ENCODE measurements at places on chromosomes 1 and 21. TPM values are rescaled to one million over a fixed set of nuclear protein-coding genes. Genes with fewer than 3 reads are reported as not detected.

The AGMAT gene
- 0.72 TPM for total RNA-seq

GRCh38 chr1:162324396-162324795 is 52.3 kb downstream of the SPATA46 start:
- H3K27ac ChIP-seq = no peak overlapping the region
- DNase-seq = no peak
- H3K27me3 ChIP-seq = no peaks in the 10 kb centered on the region

The ACKR1 gene
- 36.0 TPM for total RNA-seq

DNA sequence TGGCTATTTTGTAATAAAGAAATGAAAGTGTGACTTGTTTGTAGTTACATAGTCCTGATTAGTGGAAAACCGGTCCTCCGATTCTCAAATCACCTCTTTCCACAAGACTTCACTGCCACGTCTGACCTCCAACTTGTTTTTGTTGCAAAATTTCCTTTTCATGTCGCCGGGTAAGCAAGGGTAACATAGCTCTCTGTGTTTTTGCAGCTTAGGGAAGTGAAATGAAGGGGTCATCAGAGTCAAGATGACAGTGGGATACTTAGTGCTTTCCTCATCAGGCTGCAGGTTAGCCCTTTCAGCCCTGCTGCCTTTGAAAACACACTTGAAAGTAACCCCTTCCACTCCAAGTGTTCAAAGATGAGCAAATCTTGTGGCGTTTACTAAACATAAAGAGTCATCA is 217.9 kb downstream of the USP25 start:
- no peaks in the 10 kb centered on the region for H3K36me3 ChIP-seq
- no peaks in the 10 kb centered on the region for H3K27me3 ChIP-seq
- DNase-seq = no peak
- no peaks in the 10 kb centered on the region for H3K4me1 ChIP-seq
- no peak overlapping the region for H3K27ac ChIP-seq
- H3K4me3 ChIP-seq = no peak overlapping the region

The ZC3H12A gene
- 64.4 TPM for total RNA-seq

- peaks cover 89% of the 10 kb centered on the region for H3K27me3 ChIP-seq
- DNase-seq = no peak
- peak overlapping the region; percentile 43 for H3K4me3 ChIP-seq
- no peak overlapping the region for H3K27ac ChIP-seq
- H3K36me3 ChIP-seq = no peaks in the 10 kb centered on the region
These were observed 3.4 kb downstream of the IGSF21 start for GRCh38 chr1:18110968-18111367.

DNA sequence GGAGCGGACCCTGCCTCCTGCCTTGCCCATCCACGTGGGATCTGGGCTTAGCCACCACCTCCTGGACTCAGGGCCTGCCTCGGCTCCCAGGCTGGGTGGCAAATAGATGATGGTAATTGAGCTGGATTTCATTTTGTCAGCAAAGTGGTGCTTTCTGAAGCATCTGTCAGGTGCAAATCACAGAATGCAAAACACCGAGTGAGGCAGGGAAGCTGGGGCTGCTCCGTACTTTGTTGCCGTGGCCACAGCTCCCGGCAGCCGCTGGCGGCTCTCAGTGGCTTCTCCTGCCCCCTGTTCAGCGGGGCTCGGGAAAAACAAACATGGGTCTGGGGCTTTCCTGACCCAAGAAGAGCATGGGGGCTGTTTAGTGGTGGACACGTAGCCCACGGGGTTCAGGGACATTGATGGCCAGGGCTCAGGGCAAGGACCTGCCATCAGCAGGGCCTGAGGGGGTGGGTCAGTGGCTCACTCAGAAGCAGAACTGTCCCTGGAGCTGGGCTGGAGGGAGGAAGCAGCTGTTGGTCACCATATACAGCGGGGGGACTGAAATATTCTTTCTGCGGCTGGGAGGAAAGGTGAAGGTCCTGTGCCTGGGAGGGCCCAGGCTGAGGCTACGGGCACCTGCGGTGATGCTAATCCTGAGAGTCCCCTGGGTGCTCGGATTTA is 130.0 kb upstream of the VAMP3 start:
- H3K36me3 ChIP-seq = no peaks in the 10 kb centered on the region
- H3K27ac ChIP-seq = no peak overlapping the region
- no peaks in the 10 kb centered on the region for H3K4me1 ChIP-seq
- no peak for DNase-seq
- peaks cover 8% of the 10 kb centered on the region for H3K27me3 ChIP-seq

DNA sequence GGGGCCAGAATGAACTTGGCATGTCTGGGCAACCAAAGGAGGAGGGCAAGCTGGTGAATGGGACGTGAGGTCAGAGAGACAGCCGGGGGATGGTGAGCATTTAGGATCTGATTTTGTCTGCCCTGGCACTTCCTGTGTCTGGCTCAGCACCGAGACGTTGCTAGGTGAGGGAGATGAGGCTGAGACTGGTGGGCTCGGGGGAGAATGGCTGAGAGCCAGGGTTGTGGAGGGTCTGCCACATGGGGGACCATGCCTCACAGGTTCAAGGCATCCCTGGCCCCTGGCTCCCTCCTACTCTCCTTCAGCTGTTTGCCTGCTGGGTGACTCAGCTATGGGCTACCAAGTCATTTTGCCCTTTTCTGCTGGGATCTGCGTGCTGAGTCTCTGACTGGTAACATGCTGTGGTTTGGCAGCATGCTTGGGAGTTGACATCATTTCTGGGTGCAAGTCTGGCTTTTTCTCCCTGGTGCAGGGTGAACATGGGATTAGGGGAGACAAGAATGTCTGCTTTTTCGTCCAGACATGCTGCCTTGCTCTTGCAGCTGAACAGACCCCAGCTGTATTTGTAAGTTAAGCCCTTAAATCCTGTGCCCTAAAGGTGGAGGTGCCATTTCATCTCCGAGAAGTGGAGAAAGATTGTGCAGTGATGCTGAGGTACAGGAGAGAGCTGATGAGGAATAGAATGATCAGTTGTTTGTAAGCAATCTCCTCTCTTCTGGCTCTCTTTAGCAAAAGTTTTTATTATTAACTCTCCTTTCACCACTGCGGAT is 17.6 kb downstream of the GALNT2 start:
- peak overlapping the region; percentile 41 for H3K27ac ChIP-seq
- H3K27me3 ChIP-seq = no peaks in the 10 kb centered on the region

DNA sequence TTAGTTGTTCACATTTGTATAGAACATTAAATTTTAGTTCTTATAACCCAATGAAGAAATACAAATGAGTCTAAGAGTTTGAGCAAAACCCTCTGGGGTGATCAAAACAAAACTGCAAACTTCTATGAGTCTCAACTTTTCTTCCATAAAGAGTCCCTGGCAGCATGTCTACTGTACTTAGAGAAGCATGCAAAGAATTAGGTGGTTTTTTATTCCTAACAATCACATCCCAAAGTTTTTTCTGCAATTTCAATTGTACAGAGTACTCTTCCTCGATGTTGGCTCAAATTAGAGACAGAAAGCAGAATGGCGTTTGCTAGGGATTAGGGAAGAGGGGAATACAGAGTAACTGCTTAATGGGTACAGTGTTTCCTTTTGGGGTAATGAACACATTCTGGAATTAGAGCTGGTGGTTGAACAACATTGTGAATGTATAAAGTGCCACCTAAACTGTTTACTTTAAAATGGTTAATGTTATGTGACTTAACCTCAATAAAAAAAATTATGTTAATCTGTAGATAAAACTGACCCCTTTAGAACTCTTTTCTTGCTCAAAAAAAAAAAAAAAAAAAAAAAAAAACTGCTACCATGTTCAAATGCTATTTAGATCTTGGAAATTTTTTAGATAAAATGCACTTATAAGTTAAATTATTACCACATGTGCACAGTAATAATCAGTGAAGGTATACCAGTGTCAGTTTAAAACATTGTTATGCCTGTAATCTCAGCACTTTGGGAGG is 4.8 kb downstream of the RC3H1 start:
- H3K36me3 ChIP-seq = no peaks in the 10 kb centered on the region
- H3K27ac ChIP-seq = no peak overlapping the region
- peaks cover 44% of the 10 kb centered on the region for H3K4me1 ChIP-seq
- H3K27me3 ChIP-seq = no peaks in the 10 kb centered on the region
- H3K4me3 ChIP-seq = no peak overlapping the region

The PROX1 gene
- 1.4 TPM for total RNA-seq

The PCBP3 gene
- 7.3 TPM for total RNA-seq

- peaks cover 11% of the 10 kb centered on the region for H3K4me1 ChIP-seq
- H3K27me3 ChIP-seq = no peaks in the 10 kb centered on the region
- H3K27ac ChIP-seq = no peak overlapping the region
- DNase-seq = no peak
These were observed 10.4 kb downstream of the DDX59 start for GRCh38 chr1:200659269-200659668.

The CPLANE2 gene
- total RNA-seq = 5.2 TPM

- no peak overlapping the region for H3K4me3 ChIP-seq
- H3K27ac ChIP-seq = no peak overlapping the region
- DNase-seq = no peak
These were observed 107.7 kb upstream of the CACYBP start for GRCh38 chr1:174892016-174892415.

DNA sequence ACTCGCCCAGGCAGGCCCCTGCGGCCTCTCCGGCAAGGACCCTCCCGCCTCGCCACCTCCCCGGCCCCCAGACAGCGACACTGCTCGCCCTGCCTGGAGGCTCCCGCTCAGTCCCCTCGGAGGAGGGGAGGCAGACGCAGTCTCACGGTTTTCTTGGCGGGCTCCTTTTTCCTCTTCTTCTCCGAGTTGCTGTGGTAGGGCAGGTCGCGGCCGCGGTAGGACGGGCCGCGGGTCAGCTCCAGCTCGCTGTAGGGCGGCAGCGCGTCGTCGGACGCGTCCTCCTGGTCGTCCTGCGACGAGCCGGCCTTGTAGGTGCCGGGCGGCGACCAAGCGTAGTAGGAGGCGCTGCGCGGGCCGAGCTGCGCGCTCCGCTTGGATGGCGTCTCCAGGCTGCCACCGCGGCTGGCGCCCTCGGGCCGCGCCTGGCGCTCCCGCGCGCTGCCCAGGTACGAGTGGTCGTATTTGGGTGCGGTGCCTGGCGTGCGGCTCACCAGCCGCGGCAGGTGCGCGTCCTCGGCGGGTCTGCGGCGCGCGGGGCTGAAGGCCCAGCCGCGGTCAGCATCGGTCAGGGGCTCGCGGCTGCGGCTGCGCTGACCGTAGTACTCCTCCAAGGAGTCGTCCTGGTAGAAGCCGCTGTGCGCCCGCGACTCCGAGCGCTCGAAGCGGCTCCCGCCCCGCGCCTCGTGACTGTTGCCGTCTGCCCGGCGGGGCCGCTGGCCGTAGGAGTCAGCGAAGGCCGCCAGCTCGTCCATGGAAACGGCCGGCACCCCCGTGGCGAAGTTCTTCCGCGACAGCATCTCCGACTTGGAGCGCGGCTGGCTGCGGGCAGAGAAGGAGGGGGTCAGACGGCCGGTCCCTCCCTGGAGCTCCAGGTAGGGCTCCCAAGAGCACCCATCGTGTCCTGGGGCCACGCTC is 44.8 kb upstream of the TADA1 start:
- DNase-seq = no peak
- H3K36me3 ChIP-seq = no peaks in the 10 kb centered on the region
- peaks cover 8% of the 10 kb centered on the region for H3K4me1 ChIP-seq
- no peak overlapping the region for H3K27ac ChIP-seq

- no peak overlapping the region for H3K4me3 ChIP-seq
- no peaks in the 10 kb centered on the region for H3K4me1 ChIP-seq
- no peak overlapping the region for H3K27ac ChIP-seq
- no peak for DNase-seq
These were observed 187.9 kb downstream of the PATJ start for GRCh38 chr1:61930116-61930645.

DNA sequence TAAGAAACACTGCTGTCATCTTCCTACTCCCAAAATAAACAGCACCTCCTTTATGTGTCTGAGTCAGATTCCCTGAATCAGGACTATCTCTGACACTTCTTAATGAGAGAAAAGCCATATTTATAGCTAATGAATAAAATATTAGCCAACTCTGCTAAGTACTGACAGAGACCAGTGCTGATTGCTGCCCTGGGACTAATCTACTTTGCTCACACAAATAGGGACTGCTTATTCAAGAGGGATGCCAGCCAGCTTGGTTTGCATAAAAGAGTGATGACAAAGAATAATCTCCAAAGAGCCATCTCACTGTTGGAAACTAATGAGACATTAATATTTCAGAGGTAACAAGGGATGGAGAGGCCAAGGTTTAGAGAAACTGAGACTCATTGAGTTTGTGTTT is 36.4 kb downstream of the FYB2 start:
- H3K27ac ChIP-seq = no peak overlapping the region
- H3K4me3 ChIP-seq = no peak overlapping the region
- no peaks in the 10 kb centered on the region for H3K36me3 ChIP-seq
- H3K4me1 ChIP-seq = no peaks in the 10 kb centered on the region

The GPR137B gene
- total RNA-seq = 50.3 TPM

GRCh38 chr1:97378596-97378995 is 542.2 kb downstream of the DPYD start:
- no peak overlapping the region for H3K27ac ChIP-seq
- H3K27me3 ChIP-seq = no peaks in the 10 kb centered on the region
- H3K4me3 ChIP-seq = no peak overlapping the region
- no peaks in the 10 kb centered on the region for H3K4me1 ChIP-seq

The NHLH1 gene
- 0.39 TPM for total RNA-seq

The PLA2G2C gene
- total RNA-seq = not detected

The CC2D1B gene
- total RNA-seq = 23.0 TPM

DNA sequence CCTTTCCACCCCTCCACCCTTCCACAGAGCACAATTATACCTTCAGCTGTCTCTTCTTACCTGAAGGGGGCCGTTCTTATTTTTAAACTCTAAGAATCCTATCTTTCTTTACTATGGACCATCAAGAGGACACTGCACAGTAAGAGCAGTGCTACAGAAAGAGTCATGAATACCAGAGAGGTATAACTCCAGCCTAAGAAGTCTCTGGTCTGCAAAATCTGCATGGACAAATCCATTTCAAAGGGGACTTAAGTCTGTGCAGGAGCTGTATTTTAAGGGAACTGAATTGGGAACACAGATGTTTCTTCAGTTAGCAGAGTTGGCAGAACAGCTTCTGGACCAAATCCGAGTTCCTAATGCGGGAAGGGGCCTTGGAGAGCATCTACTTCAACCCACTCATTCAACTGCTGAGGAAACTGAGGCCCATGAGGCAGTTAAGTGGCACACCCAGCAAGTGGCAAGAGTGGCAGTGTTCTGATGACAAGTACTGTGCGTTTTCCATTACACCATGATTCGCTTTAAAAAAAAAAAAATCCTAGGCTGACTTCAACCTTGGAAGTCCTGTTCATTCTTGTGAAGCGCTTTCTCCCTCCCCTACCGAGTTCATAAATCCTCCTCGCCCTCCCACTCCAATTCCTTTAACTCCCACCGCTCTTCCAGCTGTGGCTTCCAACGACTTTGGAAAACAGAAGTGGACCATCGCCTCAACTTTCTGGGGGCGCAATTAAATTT is 1.8 kb downstream of the PLPP3 start:
- H3K27me3 ChIP-seq = no peaks in the 10 kb centered on the region
- no peak for DNase-seq
- H3K4me1 ChIP-seq = peaks cover 31% of the 10 kb centered on the region
- H3K36me3 ChIP-seq = no peaks in the 10 kb centered on the region

Measured in suprapubic skin (tissue), 4 donors.